ENCODE measurements at places on chromosomes 6 and 20.

- no peak for DNase-seq
Observed at GRCh38 chr6:33418690-33419291, 884 bp upstream of the CUTA start.

DNA sequence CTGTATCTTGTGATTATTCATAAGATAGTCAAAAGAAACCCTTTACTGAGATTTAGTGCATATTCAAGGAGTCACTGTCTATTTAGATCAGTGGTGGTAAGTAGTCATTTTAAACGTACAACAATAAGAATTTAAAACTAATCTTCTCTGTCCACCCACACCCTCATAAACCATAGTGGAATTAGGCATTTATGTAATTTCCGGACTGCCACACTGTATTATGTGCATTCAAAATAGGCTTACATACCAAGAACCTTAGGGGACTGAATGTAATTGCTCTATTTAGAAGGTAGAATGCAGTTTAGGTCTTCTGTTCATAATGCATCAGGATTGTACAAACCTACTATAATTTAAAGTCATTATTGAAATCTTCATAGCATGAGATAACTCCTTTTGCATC lies 685.4 kb downstream of the TENT5A start:
- DNase-seq, result no peak

- peak; percentile 64 for DNase-seq
Observed at GRCh38 chr6:107493158-107494057, 3.5 kb downstream of the SOBP start.

- DNase-seq, result no peak
Observed at GRCh38 chr6:2272696-2273095, 27.3 kb upstream of the GMDS start.

DNA sequence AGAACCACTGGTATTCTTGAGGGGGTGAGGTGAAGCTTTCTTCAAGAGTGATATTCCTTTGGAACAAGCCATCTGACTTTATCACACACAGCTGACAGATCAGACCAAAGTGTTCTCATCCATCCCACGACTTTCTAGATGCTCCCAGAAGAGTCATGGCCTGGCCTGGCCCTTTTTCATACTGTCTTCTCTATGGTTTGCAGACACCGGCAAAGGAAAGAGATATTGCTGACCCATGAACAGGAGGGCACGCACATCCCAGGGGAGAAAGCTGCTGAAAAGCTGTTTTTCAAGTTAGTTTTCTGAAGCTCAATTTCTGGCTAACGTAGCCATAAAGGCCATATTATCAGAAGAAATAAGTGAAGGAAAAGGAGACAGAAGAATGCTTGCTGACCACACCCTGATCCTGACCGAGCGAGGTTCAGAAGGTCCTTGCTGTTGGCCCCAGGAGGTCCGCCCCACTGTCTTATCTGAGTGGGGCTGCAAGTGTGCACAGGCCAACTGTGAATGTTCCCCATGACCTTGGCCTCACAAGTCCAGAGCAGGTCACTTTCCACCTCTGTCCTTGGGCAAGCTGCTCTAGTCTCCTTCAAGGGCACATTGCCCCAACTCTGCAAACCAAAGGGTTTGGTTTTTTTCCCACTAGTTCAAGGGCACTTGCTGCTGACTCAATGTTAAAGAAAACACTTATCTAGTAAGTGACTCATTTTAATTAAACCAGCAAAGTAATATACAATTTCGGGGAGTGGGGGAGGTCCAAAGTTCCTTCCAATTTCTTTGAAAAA lies 2.0 kb downstream of the ACSS1 start:
- no peak for DNase-seq

- DNase-seq, result no peak
Observed at GRCh38 chr20:13396022-13396421, 174.9 kb downstream of the ISM1 start.

GRCh38 chr6:155521719-155522118 lies 66.1 kb upstream of the NOX3 start:
- DNase-seq, result no peak

DNA sequence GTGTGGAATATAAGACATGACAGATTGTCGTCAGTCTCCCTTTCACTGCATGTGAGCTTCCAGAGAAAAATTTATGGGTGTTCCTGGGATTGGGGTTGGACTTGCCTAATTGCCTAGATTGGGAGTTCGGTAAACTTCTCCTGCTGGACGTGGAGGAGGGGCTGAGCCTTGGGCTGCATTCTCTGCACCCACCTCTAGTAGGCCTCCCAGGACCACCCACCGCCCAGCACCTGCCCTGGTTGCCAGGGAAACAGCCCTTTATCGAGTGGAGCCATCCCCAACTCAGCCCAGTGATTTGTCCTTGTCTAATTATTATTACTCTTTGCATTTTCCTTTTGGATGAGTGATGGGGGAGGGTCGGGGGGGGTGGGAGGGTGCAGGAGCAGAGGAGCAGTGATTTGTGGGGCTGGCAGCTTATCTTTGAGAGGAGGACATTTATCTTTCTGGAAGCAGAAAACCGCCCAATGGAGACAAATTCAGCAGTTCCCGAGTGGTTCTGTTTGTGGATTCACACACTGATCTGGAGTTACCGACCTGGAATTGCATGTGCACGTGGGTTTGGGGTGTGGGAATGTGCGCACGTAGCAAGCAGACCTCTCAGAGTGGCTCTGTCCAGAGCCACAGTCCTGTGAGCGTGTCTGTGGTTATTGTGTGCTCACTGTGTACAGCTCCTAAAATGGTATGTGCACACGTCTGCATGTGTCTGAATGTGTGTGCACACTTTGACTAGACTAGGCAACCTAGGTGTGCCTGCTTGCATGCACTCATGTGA lies 104.5 kb downstream of the DHX35 start:
- DNase-seq, result no peak

GRCh38 chr20:64142590-64142989 lies 21.7 kb upstream of the MYT1 start:
- DNase-seq, result no peak

DNA sequence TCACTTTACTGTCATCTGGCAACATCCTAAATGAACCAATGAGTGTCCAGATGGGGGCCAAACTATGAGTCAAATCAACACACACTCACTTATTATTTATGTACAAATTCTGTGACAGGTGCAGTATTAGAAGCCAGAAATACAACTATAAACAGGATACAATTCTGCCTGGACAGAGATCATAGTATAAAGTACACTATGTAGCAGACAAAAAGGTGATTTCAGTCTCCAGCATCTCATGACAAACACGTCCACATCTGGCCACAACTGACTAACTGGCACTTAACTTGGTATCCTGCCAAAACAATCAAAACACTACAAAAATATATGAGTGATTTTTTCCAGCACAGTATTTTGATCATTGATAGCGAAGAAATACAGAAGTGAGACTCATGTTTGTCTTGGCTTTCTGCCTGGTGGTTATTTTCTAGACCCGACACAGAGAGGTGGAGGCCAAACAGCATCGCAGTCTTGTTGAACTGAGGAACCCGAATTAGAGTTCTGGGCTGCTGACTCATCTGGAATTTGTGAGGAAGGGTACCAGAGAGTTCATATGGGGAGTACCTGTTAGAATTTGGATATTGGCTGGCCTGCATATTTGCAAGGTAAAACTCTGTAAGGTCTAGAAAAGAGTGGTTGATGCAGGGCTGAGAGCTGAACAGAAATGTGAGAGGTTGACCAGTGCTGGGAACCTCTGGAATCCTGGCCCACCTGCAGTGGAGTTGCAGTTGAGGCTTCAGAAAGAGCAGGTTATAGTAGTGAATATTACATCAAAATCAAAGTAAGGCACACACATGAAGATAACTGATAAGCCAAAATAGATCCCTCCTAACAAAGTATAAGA lies 475.2 kb downstream of the PTPRT start:
- no peak for DNase-seq

DNA sequence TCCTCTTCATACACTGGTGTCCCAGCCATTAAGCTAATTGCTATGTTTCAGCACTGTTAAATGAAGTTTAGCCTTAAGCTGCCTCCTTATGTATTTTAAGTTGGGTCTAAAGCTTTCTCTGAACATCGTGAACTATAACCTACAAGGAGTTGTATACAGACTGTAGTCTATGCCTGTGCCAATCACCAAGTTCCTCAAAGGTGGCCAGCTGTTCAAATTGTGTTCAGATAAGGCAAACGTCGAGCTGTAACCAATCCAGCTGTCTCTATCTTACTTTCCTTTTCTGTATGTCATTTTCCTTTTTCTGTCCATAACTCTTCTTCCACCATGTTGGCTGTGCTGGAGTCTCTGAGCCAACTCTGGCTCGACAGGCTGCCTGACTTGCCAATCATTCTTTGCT lies 199.6 kb downstream of the OGFRL1 start:
- DNase-seq, result no peak

GRCh38 chr20:32189691-32190615 lies 17.6 kb downstream of the PLAGL2 start:
- peak; percentile 82 for DNase-seq

DNA sequence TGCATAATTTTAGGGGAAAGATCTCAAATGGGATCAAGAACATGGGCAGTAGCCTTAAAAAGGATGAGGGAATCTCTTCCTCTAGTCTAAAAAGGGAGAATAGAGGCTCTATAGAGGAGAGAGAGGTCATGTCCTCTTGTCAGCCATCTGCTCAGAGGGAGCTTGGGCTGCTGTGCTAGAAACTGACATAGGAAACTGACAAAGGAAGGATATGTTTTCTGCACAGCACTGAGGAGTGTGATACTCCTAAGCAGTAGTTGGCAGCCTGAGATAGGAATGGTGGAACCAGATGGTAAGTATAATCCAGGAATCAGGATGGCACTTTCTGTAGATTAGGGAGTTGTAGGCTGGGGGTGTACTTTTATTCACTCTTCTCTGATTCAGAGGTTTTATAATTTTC lies 59.2 kb downstream of the PTPRA start:
- no peak for DNase-seq

GRCh38 chr6:76026101-76026500 lies 46.4 kb downstream of the IMPG1 start:
- no peak for DNase-seq

GRCh38 chr6:132405143-132405915 lies 4.1 kb upstream of the MOXD1 start:
- DNase-seq, result no peak

DNA sequence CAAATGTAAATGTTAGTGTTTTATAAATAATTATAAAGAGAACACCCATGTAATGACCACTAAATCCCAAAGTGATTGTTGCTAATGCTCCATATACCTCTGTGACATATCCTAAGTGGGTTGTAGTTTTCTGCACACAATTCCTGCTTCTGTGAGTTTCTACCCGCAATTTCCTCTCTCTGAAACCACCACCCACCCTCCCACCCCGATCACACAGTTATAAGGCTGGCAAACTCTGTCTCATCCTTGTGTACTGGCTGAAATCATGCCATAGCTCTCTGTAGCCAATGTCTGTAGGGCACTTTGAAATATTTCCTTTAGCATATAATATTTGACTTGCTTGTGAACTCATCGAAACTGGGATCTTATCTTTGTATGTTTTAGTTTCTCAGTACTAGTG lies 236.6 kb downstream of the PLCB1 start:
- DNase-seq, result no peak

GRCh38 chr6:100001915-100002388 lies 7.9 kb upstream of the MCHR2 start:
- DNase-seq, result no peak

DNA sequence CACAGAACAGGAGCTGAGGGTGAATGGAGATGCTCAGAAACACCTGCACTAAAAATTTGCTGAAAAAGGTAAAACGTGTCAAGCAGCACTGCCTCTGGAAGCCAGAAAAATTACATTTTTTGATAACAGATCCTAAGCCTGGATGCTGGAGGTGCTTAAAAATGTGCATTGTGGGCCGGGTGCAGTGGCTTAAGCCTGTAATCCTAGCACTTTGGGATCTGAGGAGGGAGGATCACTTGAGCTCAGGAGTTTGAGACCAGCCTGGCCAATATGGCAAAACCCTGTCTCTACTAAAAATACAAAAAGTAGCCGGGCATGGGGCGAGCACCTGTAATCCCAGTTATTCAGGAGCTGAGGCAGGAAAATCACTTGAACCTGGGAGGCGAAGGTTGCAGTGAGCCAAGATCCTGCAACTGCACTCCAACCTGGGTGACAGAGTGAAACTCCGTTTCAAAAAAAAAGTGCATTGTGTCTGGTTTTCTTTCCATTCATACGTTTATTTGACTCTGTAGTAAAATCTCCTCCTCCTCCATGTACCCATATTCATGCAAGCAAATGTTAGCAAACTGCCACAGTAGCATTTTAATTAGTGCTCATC lies 587 bp upstream of the BTN3A1 start:
- DNase-seq, result no peak

DNA sequence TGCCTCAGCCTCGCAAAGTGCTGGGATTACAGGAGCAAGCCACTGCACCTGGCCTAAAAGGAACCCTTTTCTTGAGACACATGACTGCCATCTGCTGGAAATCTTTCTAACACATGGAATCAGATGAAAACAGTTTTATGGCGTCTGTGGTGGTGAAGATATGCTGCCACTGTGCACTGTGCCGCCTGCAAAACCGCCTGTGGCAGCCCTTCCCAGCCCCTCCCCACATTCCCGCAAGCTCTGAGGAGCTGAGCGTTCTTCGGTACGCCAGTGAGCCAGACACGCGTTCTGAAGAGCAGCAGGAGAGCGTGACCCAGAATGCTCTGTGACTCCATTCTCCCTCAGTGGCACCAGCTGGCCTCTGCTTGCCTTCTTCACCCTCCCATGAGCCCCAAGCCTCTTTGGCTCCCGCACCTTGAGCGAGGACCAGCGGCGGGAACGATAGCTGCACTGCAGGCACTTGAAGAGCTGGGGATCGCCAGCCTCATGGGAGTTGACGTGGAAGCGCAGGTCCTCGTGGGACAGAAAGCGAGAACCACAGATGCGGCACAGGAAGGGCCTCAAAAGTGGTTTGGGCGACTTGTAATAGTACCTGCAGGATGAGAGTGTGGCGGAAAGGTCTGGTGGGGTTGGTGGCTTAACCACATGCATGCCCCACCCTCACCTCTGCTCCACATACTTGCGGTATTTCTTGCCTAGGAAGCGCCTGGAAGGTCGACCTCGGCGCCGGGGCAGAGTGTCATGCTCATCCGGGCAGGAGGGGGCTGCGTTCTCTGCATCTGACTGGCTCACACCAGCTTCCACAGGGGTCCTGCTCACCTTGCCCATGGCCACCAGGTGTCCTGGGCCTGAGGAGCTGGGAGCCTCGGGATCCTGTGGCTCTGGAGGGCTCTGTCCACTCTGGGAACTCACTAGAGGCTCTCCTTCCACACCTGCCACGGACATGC lies 8.7 kb downstream of the ZNF335 start:
- peak; percentile 45 for DNase-seq

DNA sequence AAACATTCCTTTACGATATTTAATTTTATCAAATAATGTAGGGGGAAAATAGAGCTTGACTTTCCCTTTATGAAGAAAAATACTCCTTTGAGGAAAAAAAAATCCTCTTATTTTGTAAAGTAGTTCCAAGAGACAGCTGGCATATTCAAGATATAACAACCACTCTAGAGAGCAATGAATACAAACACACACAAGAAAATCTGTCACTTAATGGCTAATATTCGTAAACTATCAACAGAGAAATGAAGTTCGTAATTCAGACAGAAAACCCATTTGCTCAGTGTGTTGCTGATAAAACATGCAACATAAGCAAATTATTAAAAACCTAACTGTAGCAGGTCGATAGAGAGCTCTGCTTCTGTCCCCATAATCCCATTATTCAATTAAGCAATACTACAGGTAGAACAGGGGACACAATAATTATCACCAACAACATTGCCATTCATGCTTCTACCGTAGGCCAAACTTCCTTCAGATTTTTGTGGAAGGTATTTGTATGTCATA lies 714.4 kb upstream of the MARCKS start:
- no peak for DNase-seq

All from left forelimb (tissue), 1 donor.